ENCODE measurements at places on chromosomes 12 and 14. TPM values are rescaled to one million over a fixed set of nuclear protein-coding genes. Genes with fewer than 3 reads are reported as not detected.

MYF5 gene
- total RNA-seq = not detected

TC2N gene
- 96.5 TPM for total RNA-seq

DNA sequence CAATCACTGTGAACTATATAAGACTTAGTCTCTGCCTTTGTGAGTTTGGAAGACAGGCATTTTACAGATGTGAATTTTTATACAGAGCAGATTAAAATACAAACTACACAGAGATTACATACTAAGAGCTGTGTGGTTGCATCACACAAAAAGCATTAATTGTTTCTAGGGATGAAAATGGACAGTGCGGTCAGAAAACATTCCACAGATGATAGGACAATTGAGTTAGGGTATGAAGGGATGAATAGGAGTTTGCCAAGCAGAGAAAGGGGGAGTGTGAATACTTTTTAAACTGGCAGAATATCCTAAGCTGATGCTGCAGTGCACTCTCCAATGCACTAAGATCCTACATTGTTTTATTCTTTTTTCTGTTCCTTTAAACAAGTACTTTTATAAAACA is 345.8 kb downstream of the VRK1 start:
- no peak for DNase-seq

P2RX2 gene
- not detected for total RNA-seq

DNA sequence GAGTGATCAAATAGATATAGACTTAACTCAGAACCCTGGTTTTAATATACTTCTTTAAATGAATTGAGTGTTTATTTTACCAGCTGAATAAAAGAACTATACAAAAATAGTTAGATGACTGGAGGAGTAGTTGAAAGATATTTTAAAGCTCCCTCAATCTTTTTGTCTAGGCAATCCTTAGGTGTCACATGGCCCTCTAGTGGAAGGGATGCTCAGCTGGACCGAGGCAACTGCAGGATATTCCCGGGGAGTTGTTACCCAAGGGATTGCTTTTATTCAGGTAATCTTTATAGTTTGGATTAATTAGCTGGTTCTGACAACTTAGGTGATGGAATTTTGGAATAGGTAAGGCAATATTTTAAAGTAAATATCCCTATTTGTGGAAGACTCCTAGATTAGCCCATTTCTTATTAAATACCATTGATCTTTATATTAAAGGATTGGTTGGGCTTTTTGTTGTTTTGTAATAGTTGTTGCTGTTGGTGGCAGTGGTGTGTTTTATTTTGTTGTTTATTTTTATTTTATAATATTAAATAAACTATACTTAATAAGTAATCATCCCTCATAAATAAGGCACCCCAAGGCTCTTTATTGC is 57.1 kb downstream of the ZDHHC17 start:
- DNase-seq = peak; percentile 17

FOXA1 gene
- 0.55 TPM for total RNA-seq

- no peak for DNase-seq
These were observed 68.9 kb upstream of the SAV1 start for GRCh38 chr14:50736932-50737419.

DNA sequence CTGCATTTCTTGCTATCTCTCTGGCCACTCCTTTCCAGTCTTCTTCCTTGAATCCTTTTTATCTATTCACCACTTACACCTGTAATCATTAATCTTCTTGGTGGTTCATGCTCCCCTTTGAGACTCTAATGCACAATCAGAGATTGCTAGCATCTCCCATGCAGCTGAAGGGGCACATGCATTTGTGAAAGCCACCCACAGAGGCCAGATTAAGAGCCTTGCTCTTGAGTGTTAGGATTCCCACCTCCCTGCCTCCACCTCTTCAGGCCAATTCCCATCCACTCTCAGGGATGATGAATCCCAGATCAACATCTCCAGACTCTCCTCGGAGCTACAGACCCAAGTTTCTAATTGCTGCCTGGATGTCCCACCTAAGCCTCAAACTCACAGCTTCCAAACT is 19.4 kb upstream of the KRT18 start:
- no peak for DNase-seq

PLD4 gene
- total RNA-seq = 1.3 TPM

DNA sequence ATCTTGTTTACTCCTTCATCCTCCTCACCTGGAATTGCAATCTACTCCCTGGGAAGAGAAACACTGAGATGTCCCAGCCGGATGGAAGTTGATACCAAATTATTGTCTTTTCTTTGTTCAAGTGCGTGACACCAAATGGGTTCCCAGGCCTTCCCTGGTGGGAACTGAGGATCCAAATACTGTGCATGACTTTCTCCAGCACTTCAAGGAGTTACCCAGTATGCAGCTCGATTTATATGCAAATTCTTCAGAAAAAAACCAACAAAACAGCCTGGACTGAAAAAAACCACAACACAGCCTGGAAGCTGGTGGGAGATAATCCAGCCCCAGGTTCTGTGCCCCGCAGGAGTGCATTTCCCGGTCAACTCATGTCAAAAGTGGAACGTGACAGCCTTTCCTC is 310.6 kb downstream of the GLT1D1 start:
- no peak for DNase-seq

GRCh38 chr12:68335462-68335861 is 3.3 kb upstream of the MDM1 start:
- DNase-seq = no peak

SPIC gene
- not detected for total RNA-seq

ZNF891 gene
- total RNA-seq = 1.6 TPM

VPS33A gene
- 12.0 TPM for total RNA-seq

DNA sequence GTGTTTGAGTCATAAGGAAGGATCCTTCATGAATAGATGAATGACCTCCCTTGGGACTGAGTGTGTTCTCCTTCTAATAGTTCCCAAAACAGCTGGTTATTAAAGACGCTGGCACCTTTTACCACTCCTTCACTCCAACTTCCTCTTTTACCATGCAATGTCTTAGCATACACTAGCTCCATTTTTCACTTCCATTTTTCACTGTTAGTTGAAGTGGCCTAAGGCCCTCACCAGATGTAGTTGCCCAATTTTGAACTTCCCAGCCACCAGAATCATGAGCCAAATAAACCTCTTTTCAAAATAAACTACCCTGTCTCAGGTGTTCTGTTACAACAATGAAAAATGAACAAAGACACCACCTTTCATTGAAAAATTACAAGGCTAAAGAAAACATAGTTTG is 64.7 kb downstream of the GPR65 start:
- DNase-seq = no peak

DNA sequence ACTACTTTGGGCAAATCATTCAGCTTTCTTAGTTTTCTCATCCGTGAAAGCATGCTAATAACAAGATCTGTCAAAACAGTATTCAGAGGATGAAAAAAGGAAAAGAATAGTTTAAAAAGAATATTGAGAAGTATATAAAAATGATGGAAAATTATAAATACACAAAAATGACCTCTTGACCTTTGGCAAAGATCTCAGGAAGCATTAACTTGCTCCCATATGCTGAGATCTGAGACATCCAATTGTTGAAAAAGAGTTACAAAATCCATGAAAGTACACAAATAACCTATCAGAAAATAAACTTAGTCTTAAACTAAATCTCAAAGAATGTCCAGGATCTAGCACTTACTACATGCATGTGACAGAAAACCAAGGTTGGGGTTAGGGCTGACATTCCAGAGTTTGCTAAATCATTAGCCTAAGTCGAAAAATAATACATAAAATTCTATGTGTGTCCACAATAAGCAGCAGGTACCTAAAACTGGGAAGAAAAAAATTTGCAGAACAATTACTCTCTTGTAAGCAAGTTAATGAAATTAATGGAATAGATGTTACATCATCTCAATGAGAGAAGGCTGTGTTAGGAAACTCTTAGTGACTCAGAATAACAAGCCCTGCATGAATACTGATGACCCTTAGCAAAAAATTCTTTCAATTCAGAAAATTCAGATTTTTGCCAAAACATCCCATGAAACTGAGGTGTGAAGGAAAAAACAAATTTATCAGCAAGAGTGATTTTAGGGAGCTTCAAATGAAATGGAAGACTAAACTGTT is 3.4 kb downstream of the PAH start:
- no peak for DNase-seq

CTSG gene
- 0.14 TPM for total RNA-seq

- no peak for DNase-seq
These were observed 29.6 kb upstream of the SPPL3 start for GRCh38 chr12:120933786-120934185.

MYF6 gene
- not detected for total RNA-seq

CLEC4E gene
- total RNA-seq = 0.35 TPM

GRCh38 chr12:123171967-123172366 is 21.1 kb upstream of the PITPNM2 start:
- no peak for DNase-seq

GRCh38 chr12:97912943-97913342 is 450.3 kb downstream of the RMST start:
- DNase-seq = no peak

DNA sequence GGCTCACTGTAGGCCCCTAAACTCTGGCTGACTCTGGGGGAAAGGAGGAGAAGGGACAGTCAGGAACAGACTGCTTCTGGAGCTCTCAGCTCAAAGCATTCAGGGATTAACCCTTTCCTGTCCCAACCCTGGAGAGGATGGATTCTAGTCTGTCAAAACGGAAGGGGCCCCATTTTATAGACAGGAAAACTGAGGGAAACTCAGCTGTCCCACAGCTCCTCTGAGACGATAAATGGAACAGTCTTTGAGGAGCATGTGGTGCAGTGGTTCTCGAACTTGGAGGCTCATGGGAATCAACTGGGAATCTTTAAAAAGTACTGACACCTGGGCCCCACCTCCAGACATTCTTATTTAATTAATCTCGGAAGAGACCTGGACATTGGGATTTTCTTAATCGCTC is 23.7 kb downstream of the SRRM4 start:
- no peak for DNase-seq

GRCh38 chr12:16349131-16349460 is 1.7 kb downstream of the MGST1 start:
- peak; percentile 48 for DNase-seq

DNA sequence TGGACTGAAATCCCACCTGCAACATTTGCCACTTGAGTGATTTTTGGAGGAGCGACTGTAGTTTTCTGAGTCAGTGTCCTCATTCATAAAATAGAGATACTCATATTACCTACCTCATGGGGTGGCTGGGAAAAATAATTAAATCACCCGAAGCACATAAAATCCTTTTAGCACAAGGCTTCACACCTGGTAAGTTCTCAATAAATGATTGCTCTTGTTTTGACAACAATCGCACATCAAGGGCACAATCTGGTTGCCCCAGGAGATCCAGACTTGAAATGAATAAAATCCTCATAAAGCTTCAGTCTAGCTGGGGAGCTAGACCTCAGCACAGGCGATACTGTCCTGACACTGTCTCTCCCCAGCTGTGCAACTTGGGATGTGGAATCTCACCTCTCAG is 76.0 kb upstream of the CCDC60 start:
- no peak for DNase-seq

GRCh38 chr14:106551265-106551664 is 1024.9 kb downstream of the TMEM121 start:
- DNase-seq = no peak

GRCh38 chr12:21305661-21306060 is 29.1 kb downstream of the SLCO1A2 start:
- no peak for DNase-seq

GRCh38 chr14:56339855-56340701 is 221.9 kb downstream of the PELI2 start:
- no peak for DNase-seq

GRCh38 chr12:120039711-120040110 is 50.7 kb downstream of the BICDL1 start:
- DNase-seq = no peak

TBX5 gene
- total RNA-seq = not detected

SETD3 gene
- 28.7 TPM for total RNA-seq

FIGNL2 gene
- total RNA-seq = 0.47 TPM

- no peak for DNase-seq
These were observed 42.8 kb downstream of the KDM2B start for GRCh38 chr12:121537814-121538698.

GRCh38 chr12:101229841-101230241 is 19.8 kb upstream of the SLC5A8 start:
- no peak for DNase-seq

Data from pancreas (tissue), 10 donors.